Myometrial cell (primary cell): ENCODE measurements at places on chromosomes 3 and 15. TPM values are rescaled to one million over a fixed set of nuclear protein-coding genes. Genes with fewer than 3 reads are reported as not detected.

The LSAMP gene
- total RNA-seq = under 0.01 and 0.18 TPM in 2 replicates

The ITGA11 gene
- total RNA-seq = 0.86 TPM in 1 of 2 replicates, not detected in the other

The COL8A1 gene
- total RNA-seq = 114 and 122 TPM in 2 replicates

The SCAANT1 gene
- total RNA-seq = not detected in 2 replicates

The KCNMB3 gene
- 0.71 and 2.9 TPM in 2 replicates for total RNA-seq

The IL20RB gene
- total RNA-seq = 34.0 and 37.6 TPM in 2 replicates

The ADAMTSL3 gene
- not detected in 2 replicates for total RNA-seq

The DUOX1 gene
- not detected in 2 replicates for total RNA-seq

The ADAMTS7 gene
- total RNA-seq = 3.2 and 6.2 TPM in 2 replicates

The MKRN2OS gene
- total RNA-seq = not detected in 2 replicates

The EBLN2 gene
- 0.29 and 0.35 TPM in 2 replicates for total RNA-seq

The GRM2 gene
- total RNA-seq = not detected in 2 replicates

The CAPN3 gene
- total RNA-seq = 0.35 and 2.9 TPM in 2 replicates
